ENCODE measurements at places on chromosomes 3 and 15. TPM values are rescaled to one million over a fixed set of nuclear protein-coding genes. Genes with fewer than 3 reads are reported as not detected.
A peak's percentile ranks its signal among the peaks of the same experiment; 100 is the strongest.

Gene KNG1
- polyA plus RNA-seq: 5.1 TPM

Gene FANCD2
- 14.5 TPM for polyA plus RNA-seq

- no peaks in the 10 kb centered on the region for H3K27me3 ChIP-seq
- H3K4me3 ChIP-seq: no peak overlapping the region
Measured at GRCh38 chr3:174170248-174170647, 688.9 kb upstream of the NAALADL2 start.

DNA sequence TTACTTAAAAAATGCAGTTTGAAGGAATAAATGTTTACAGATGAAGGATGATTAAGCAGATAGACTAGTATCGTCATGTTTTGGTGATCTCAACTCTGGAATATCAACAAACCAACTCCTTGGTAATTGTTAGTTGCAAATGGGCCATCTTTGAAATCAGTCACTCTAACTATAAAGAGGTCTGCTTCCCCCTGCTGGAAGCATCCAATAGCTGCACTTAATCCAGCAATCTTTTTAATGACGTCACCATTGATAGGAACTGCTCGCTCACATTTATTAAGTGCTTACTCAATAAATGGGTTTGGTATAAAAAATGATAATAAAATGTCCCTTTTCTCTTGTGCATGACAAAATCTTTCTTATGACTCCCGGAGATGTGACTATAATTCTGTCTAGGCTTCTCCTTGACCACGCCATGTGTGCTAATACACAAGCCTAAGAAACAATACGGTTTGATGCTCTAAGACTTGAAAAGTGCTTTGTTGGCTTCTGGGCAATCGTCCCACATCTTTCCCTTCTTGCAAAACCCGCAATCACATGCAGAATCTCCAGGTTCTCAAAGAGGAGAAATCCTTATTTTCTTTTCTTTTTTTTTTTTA, 227.6 kb upstream of the POU1F1 start:
- H3K27ac ChIP-seq: no peak overlapping the region
- no peaks in the 10 kb centered on the region for H3K4me1 ChIP-seq
- H3K4me3 ChIP-seq: no peak overlapping the region
- DNase-seq: peak; percentile 59

GRCh38 chr3:135844386-135844785, 121.1 kb upstream of the PPP2R3A start:
- no peak overlapping the region for H3K27ac ChIP-seq
- H3K36me3 ChIP-seq: no peaks in the 10 kb centered on the region
- no peak overlapping the region for H3K4me3 ChIP-seq
- no peaks in the 10 kb centered on the region for H3K27me3 ChIP-seq

GRCh38 chr3:72344236-72344635, 504.0 kb downstream of the SHQ1 start:
- H3K4me3 ChIP-seq: no peak overlapping the region
- peaks cover 8% of the 10 kb centered on the region for H3K4me1 ChIP-seq
- no peak overlapping the region for H3K27ac ChIP-seq
- DNase-seq: no peak
- no peaks in the 10 kb centered on the region for H3K27me3 ChIP-seq

- DNase-seq: peak; percentile 40
- peaks cover 13% of the 10 kb centered on the region for H3K4me1 ChIP-seq
- no peak overlapping the region for H3K27ac ChIP-seq
- no peaks in the 10 kb centered on the region for H3K36me3 ChIP-seq
- H3K27me3 ChIP-seq: no peaks in the 10 kb centered on the region
Measured at GRCh38 chr15:74438721-74439316, 5.1 kb upstream of the SEMA7A start.

DNA sequence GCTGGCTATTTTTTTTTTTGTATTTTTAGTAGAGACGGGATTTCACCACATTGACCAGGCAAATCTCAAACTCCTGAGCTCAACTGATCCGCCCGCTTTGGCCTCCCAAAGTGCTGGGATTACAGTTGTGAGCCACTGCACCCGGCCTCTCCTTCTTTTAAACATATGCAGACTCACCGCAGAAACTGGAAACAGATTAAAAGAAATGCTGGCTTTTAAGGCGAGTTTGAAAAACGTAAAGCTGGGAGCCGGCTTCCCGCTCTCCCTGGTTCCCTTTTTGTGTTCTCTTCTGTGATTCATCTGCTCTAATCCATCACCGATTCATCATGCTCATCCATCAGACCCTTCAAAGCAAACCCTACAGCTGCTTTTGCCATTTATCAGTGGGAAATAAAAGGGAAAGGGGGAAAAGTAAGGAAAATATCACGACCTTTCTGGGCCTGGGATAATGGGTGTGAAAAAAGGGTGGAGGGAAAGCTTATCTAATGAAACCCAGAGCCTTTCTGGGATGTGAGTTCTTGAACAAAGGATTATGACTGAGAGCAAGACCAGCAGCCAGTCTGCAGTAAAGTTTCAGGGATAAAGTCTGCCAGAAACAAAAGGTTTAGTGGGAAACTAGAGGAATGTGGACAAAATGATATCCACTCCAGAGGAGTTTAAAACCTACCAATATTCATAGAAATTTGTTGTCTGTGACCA, 92.3 kb upstream of the LRIG1 start:
- no peak overlapping the region for H3K4me3 ChIP-seq
- DNase-seq: no peak
- H3K27me3 ChIP-seq: no peaks in the 10 kb centered on the region
- H3K4me1 ChIP-seq: no peaks in the 10 kb centered on the region
- H3K27ac ChIP-seq: no peak overlapping the region

GRCh38 chr15:44397869-44398268, 29.6 kb upstream of the CTDSPL2 start:
- H3K4me1 ChIP-seq: no peaks in the 10 kb centered on the region
- no peak for DNase-seq

Gene ARGFX
- polyA plus RNA-seq: not detected

DNA sequence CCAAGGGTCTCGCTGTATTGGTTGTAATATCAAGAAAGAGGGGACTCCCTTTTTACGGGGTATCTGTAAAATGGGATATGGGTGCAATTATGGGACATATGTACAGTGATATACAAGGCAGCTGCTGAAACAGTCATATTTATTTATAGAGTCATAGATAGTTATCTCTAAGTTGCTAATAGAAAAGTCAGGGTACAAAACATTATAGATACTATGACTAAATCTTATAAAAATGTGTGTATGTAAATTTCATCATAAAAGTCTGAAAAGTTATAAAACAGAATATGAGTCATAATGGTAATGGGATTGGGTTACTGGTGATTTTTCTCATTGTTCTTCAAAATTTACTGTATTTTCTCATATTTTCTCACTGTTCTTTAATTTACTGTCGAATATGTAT, 344.9 kb upstream of the SLCO3A1 start:
- no peak for DNase-seq
- no peaks in the 10 kb centered on the region for H3K36me3 ChIP-seq
- H3K4me3 ChIP-seq: no peak overlapping the region
- H3K4me1 ChIP-seq: no peaks in the 10 kb centered on the region

Gene TMEM41A
- 74.2 TPM for polyA plus RNA-seq

DNA sequence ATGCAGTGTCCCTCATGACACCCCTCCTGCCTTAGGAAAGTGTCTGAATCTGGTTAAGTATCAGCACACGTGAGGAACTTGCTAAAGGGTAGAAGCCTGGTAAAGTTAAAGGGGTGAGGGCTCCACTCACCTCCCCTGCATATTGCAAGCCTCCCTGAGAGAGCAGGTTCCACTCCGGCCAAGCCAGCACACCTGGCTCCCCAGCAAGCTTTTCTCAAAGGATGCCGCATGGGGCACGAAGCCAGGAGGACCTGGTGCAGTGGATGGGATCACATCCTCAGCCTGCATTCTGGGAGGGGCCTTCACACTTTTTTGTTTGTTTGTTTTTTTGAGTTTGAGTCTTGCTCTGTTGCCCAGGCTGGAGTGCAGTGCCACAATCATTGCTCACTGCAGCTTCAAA, 79.9 kb downstream of the PCSK6 start:
- H3K36me3 ChIP-seq: no peaks in the 10 kb centered on the region
- H3K27ac ChIP-seq: no peak overlapping the region
- DNase-seq: no peak

- no peak for DNase-seq
- peaks cover 34% of the 10 kb centered on the region for H3K36me3 ChIP-seq
- no peak overlapping the region for H3K4me3 ChIP-seq
- H3K4me1 ChIP-seq: peaks cover 3% of the 10 kb centered on the region
- H3K27ac ChIP-seq: peak overlapping the region; percentile 43
- H3K27me3 ChIP-seq: no peaks in the 10 kb centered on the region
Measured at GRCh38 chr3:126537116-126537729, 13.3 kb downstream of the CHST13 start.

- DNase-seq: no peak
- H3K27me3 ChIP-seq: no peaks in the 10 kb centered on the region
- no peaks in the 10 kb centered on the region for H3K4me1 ChIP-seq
- H3K36me3 ChIP-seq: no peaks in the 10 kb centered on the region
Measured at GRCh38 chr3:148759430-148759829, 61.7 kb downstream of the AGTR1 start.

GRCh38 chr3:173742491-173742890, 344.9 kb downstream of the NLGN1 start:
- no peak overlapping the region for H3K27ac ChIP-seq
- no peaks in the 10 kb centered on the region for H3K27me3 ChIP-seq
- no peaks in the 10 kb centered on the region for H3K36me3 ChIP-seq
- no peak for DNase-seq

GRCh38 chr3:13825821-13826220, 54.0 kb downstream of the WNT7A start:
- no peaks in the 10 kb centered on the region for H3K4me1 ChIP-seq
- no peak overlapping the region for H3K4me3 ChIP-seq
- no peak overlapping the region for H3K27ac ChIP-seq
- no peak for DNase-seq

Gene SEMA3F
- 8.9 TPM for polyA plus RNA-seq

Gene EEF1AKMT4
- polyA plus RNA-seq: 5.3 TPM

Gene MAP4
- polyA plus RNA-seq: 96.4 TPM

Gene P2RY1
- polyA plus RNA-seq: 10.9 TPM

DNA sequence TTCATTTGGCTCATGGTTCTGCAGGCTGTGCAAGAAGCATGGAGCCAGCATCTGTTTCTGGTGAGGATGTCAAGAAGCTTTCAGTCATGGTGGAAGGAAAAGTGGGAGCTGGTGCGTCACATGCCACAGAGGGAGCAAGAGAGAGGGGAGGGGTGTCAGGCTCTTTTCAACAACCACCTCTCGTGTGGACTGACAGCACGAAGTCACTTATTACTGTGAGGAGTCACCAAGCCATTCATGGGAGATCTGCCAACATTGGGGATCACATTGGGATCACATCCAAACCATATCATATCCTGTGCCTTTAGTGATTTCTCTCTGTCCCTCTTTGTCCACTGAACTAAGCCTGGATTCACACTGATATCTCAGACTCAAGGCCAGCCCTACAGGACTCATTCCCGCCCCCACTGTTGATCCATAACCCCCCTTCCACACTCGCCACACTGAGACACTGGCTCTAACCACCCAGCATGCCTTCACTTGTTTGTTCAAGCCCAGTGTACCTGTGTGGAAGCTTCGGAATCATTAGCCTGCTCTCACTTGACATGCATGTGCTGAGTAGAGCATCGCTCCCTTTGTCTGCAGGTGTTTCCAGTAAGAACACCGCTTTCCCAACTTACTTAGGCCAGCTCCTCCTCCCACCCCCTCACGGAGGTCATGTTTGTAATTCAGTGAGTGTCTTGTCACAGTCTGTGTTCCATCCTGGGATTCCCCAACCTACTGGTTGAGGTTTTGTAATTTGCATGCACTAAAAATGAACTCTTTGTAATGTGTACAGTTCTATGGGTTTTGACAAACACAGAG, 132.2 kb downstream of the KLF13 start:
- H3K27me3 ChIP-seq: peaks cover 25% of the 10 kb centered on the region
- DNase-seq: no peak
- no peak overlapping the region for H3K4me3 ChIP-seq
- H3K36me3 ChIP-seq: no peaks in the 10 kb centered on the region
- no peaks in the 10 kb centered on the region for H3K4me1 ChIP-seq

GRCh38 chr3:147422196-147422595, 13.0 kb downstream of the ZIC1 start:
- no peak overlapping the region for H3K4me3 ChIP-seq
- H3K27me3 ChIP-seq: peaks cover 80% of the 10 kb centered on the region
- DNase-seq: no peak
- H3K27ac ChIP-seq: no peak overlapping the region

GRCh38 chr15:44790656-44791055, 54.3 kb downstream of the TRIM69 start:
- no peak overlapping the region for H3K4me3 ChIP-seq
- H3K27ac ChIP-seq: no peak overlapping the region
- H3K4me1 ChIP-seq: no peaks in the 10 kb centered on the region
- peaks cover 2% of the 10 kb centered on the region for H3K27me3 ChIP-seq
- no peak for DNase-seq

GRCh38 chr3:61055447-61055846, 195.8 kb downstream of the FHIT start:
- DNase-seq: no peak

Gene THSD4
- 17.5 TPM for polyA plus RNA-seq

Gene ISL2
- 2.6 TPM for polyA plus RNA-seq

DNA sequence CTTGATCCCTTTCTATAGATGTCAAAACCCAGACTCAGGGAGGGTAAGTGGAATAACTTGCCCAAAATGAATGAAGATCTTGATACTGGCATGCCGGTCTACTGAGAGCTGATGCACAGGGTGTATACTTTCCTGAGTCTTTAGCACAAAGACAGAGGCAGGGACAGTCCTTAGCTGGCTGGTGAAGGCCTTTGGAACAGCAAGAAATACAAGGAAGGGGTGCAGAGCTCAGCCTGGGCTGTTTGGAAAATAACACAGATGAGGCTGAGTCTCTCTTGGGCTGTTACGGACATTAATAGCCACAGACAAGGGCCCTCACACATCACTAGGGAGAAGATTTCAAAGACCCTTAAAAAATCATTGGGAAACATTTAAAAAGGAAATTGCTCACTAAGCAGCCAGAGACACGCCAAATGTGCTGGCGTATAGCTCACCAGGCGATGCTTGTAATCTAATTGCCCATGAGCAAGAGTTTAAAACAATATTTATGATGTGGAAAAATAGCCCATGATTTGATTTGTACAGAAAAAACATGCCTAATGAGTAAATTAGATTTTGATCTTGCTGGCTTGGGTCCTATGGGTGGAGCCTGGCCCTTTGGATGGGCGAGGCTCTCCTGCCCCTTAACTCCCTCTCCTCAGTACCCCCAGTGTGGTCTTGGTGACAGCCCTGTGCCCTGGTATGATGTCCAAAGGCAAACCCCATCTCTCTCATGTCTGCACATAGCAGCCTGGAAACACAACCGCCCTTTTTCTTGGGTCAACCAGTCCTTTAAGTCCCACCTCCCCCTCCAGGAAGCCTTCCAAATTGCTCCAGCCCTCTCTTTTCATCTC, 81.8 kb upstream of the MRPS22 start:
- H3K27me3 ChIP-seq: peaks cover 6% of the 10 kb centered on the region
- H3K27ac ChIP-seq: no peak overlapping the region
- H3K4me1 ChIP-seq: no peaks in the 10 kb centered on the region
- no peak for DNase-seq
- no peak overlapping the region for H3K4me3 ChIP-seq
- H3K36me3 ChIP-seq: no peaks in the 10 kb centered on the region

DNA sequence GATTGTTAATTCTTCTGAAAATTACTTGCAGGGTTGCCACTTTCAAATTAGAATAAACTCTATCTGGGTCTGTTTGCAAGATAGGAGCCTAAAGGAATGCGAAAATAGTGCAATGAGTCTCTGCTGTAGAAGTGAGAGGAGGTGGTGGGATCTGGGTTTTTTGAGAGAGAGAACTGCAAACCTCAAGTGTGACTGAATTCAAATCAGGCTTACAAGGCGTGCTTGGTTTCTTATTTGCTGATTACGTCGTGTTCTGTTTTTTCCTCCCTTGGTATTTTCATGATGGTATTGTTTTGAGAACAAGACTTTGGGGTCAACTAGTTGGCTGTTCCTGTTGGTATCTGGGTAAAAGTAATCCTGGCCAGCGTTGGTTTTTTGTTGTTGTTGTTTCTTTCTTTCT, 490.9 kb upstream of the CFAP20DC start:
- DNase-seq: no peak
- no peaks in the 10 kb centered on the region for H3K36me3 ChIP-seq
- H3K4me1 ChIP-seq: no peaks in the 10 kb centered on the region
- H3K4me3 ChIP-seq: no peak overlapping the region

Gene ZNF148
- polyA plus RNA-seq: 22.9 TPM

Data from large intestine (tissue), 12 donors.